Stimulated activated CD4-positive, alpha-beta T cell treated with anti-CD3 and anti-CD28 coated beads, TNF-alpha, amount 100 ng/mL, for 1 hour (primary cell): ENCODE measurements at places on chromosomes 4 and X.

GRCh38 chrX:68669871-68670270 lies 22.4 kb downstream of the STARD8 start:
- DNase-seq, result no peak

DNA sequence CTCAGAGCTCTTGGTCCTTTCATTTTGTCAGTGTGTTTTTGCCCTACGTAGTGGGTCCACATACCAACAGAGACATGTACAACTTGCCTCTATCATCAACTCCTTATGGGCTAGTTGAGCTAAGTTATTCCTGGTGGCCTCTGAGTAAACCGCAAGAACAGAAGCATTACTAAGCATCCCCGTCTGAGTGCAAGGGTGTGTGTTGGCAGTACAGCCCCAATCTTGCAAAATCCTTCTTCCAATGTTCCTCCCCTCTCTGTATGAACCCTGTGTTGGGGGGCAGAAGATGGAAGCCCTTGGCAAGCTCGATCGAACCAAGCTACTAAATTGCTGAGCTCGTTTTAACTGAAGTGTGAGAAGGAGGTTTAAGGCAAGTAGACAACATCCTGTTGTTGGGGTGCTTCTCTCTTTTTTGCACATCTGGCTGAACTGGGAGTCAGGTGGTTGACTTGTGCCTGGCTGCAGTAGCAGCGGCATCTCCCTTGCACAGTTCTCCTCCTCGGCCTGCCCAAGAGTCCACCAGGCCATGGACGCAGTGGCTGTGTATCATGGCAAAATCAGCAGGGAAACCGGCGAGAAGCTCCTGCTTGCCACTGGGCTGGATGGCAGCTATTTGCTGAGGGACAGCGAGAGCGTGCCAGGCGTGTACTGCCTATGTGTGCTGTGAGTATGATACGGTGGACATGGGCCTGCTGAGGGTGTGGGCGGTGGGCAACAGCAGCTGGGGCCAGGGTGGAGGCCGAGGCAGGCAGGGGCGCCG lies at the start of gene SH2D1A:
Gene SH2D1A (plus strand): TSS at position 447 of the 760 bp plus-strand sequence. CDS start 80 bp downstream, at position 527.
- DNase-seq, result no peak

DNA sequence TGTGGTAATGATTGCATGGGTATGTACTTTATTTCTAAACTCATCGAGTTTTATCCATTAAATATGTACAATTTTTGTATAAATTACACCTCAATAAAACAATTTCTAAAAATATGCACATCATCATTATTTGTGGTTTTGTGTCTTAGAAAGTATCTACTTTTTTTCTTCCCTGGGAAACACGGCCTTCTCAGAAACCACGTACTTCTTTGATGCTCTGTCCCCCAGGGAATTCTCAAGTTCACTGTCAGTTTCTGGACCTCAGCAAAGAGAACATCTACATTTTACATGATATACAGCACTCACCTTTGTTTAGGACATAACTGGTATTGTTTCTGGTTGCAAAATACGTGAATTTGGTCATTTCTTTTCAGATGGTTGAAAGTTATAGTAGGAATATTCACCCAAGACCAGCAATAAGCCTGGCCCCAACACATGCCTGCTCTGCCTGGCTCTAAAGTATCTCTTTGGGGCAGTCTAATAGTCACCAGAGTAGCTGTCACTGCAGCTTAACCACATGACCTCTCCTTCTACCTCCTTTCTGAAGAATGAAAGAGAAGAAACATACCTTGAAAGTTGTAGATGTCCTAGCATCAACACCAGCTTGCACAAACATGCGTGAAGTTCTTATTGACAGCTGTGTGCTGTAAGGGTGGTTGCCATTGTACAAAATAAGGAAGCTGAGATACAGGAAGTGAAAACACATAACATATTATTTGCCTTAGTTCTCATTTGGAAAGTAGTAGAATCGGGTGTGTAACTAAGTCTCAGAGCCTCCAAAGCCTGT lies 48.4 kb upstream of the SPANXN4 start:
- DNase-seq, result no peak

DNA sequence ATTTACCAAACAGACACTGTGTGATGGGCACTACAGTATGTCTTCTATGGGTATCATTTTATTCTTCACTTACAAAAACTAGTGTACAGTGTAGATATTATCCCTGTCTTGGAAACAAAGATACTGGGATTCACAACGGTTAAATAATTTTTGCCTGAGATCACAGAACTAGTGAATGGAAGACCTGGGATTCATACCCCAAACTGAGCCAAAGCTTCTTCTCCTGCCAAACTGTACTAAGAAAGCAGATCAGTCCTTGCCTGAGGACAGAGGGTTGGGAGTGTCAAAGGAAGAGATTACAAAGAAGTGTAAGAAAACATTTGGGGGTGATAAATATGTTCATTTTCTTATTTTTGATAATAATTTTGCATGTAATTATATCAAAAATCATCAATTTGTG lies 43.1 kb downstream of the PPA2 start:
- DNase-seq, result no peak
